Ovary (tissue), 10 donors: ENCODE measurements at places on chromosomes 1 and 21.

GRCh38 chr21:25977068-25977611 is 193.4 kb downstream of the APP start:
- DNase-seq, result no peak

- DNase-seq, result no peak
Observed at GRCh38 chr1:38203441-38203840, 156.8 kb upstream of the POU3F1 start.

GRCh38 chr1:65224681-65225091 is 76.7 kb downstream of the AK4 start:
- no peak for DNase-seq

DNA sequence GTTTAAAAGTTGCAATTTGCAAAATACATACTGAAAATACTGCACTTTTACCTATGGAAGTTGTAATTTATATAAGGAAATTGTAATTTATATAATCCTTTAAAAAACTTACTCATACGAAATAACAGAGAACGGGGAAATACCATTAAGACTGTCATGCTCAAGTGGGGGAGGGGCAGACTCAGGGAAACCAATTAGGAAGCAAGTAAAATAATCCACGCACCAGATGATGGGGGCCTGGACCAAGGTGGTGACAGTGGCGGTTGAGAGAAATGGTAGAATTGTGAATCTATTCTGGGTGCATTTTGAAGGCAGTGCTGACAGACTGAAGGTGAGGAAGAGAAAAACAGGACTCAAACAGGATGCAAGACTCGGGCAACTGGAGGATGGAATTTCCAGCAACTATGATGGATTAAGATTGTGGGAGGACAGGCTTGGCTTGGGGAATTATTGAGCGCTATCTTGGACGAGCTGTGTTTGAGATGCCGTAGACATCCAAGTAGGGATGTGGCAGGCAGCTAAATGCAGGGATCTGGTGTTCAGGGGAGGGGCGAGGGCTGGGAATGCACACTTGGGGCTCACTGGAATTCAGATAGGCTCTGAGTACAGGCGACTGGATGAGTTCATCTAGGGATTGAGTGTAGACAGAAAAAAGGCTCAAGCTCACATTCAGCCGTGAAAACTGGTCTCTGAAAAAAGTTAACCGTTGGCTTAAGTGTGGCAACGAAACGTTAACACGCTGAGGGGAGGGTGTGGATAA is 977 bp downstream of the LCA5L start:
- DNase-seq, result no peak

- no peak for DNase-seq
Observed at GRCh38 chr1:244335456-244335855, 116.3 kb downstream of the ADSS2 start.

- DNase-seq, result no peak
Observed at GRCh38 chr1:167542109-167543032, 11.2 kb downstream of the CREG1 start.

GRCh38 chr1:25111706-25112105 is 120.6 kb downstream of the SYF2 start:
- no peak for DNase-seq

- no peak for DNase-seq
Observed at GRCh38 chr21:39120876-39121599, 62.2 kb downstream of the PSMG1 start.

- no peak for DNase-seq
Observed at GRCh38 chr21:17066006-17066405, 446.8 kb upstream of the CXADR start.

GRCh38 chr1:56469640-56470371 is 109.6 kb downstream of the PLPP3 start:
- no peak for DNase-seq

DNA sequence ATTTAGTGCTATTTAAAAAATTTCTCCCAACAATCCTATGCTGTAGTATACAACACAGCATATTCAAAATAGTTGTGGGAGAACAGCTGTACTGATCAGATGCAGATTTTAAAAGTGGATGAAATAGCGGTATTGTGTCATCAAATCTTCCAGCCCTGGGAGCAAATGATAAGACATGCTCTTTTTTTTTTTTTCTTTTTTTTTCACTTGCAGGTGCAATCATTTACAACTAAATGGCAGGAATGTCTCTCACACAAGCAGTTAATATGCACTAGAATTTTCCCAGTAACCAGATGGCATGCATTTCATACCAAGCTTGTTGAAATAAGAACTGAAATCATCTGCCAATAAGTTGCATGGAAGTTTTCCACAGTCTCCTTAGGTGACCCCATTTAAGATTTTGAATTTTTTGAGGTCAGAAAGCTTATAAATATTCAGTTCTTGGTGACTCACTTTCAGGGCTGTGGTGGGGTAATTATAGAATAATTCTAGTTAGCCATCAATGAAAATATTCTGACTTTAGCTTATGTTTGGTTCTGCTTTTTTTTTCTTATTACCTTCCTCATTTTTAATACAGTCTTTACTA is 623.9 kb upstream of the NR5A2 start:
- no peak for DNase-seq

GRCh38 chr1:246733704-246734103 is 9.5 kb downstream of the SCCPDH start:
- no peak for DNase-seq

DNA sequence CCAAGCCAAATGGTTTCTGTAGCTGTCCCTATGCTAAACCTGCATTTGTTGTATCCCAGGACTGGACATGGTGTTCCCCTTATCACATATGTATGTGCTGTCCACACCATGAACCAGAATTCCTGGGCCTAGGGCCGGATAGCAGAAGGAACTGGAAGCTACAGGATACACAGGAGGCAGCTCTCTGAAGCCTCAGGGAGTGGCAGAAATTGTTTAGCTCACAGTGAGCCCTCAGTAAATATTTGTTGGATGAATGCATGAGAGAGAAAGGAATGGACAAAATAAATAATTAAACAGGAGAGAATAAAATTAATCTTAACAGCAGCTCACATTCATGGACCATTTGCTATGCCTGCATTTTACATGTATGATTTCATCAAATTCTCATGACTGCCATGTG is 2.1 kb downstream of the NIPAL3 start:
- DNase-seq, result no peak

GRCh38 chr1:116290085-116290705 is 82.8 kb upstream of the ATP1A1 start:
- DNase-seq, result no peak

DNA sequence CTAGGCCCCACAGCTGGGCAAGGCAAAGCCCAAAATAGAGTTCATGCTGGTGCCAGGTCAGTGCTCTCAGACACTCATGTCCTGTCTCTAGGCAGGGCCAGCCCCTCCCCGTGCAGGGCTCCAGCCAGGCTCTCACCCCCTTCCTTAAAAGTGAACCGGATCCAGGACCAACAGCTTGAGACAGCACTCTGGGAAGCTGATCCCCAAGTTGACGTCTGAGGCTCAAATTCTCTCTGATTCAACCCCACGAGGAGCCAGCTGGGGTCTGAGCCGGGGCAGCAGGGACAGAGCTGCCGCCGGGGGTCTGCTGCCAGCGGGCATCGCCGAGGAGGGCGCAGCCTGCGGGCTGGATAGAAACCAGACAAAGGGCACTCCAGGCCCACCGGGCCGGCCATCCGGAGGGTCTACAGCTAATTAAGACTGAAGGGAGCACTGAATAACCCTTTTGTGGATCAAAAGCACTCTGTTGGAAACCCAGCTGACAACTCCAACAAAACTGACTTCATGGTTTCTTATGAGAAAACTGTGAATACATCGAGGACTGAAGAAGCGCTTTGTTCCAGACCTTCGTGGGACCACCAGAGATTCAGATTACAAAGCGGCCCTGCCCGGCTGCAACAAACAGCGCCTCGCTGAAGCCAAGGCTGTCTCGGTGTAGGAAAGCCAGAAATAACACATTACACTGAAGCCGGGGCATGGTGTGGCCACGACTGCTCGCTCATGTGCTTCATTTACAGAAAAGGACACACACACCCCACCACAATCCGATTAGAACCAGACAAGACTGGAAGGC is 95.8 kb downstream of the PSMG1 start:
- no peak for DNase-seq

DNA sequence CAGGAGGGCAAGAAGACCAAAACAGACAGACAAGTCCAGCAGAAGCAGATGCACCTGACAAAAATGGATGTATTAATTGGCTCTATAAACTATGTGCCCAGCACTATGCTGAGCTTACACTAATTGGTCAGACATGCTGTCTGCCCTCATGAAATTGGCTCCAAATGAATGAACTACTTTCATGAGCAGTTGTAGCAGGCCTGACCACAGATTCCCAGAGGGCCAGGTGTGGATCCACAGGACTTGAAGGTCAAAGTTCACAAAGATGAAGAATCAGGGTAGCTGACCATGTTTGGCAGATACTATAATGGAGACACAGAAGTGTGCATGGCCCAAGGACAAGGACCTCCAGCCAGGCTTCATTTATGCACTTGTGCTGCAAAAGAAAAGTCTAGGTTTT is 14.5 kb downstream of the SLAMF7 start:
- no peak for DNase-seq

DNA sequence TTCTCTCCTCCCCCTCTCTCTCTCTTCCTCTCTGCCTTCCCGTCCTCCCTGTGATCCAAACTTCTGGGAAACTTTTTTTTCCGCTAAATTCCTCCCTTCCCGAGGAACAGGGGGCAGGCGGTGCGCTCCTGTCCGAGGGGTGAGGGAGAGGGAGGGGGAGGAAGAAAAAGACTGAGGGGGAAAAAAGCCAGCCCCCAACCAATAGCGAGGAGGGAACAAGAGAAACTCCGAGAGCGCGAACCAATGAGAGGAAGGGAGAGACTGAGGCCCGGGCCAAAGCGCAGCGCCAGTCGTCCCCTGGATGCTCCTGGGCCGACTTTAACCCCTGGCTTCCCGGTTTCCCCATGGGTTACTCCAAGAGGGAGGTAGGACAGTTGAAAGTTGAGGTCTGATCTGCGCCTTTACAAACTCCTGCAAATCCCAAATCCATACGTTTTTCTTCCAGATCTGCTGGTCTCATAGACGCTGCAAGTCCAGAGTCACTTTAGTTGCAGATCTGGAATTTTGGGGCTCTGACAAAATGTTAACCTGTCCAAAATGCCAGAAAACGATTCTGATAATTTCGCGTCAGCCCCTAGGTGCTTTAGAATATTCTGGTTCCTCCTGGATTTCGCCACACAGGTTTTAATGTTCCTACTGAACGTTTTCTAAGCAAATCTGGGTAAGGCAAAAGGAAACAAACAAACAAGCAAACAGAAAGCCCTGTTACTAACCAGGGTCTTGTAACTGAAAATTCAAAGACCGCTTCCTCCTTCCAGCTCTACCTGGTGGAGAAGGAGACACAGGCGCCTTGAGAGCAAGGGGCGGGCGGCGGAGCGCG is at the start of gene TBX15:
TBX15 (minus strand) TSS at position 158 of the 820 bp plus-strand sequence. CDS start 548 bp downstream, outside the sequence.
- DNase-seq, result no peak

GRCh38 chr1:235503403-235504121 is 690 bp downstream of the B3GALNT2 start:
- peak; percentile 57 for DNase-seq

DNA sequence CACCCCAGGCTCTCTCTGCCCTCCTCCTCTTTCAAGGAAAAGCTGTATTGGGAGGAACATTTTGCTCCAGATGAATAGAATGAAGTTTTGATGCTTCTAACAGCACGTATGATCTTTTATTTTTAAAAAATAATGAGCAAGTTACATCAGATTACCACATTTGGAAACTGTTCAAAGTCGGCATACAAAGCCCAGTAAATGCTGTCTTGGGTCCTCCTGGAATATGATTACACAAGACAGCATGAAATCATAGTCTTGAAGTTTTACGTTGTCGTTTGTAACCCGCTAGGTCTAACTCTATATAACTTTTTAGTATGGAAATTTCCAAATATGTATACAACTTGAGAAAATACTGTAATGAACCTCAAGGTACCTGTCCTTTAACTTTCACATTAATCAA is 385.6 kb downstream of the HLX start:
- no peak for DNase-seq

DNA sequence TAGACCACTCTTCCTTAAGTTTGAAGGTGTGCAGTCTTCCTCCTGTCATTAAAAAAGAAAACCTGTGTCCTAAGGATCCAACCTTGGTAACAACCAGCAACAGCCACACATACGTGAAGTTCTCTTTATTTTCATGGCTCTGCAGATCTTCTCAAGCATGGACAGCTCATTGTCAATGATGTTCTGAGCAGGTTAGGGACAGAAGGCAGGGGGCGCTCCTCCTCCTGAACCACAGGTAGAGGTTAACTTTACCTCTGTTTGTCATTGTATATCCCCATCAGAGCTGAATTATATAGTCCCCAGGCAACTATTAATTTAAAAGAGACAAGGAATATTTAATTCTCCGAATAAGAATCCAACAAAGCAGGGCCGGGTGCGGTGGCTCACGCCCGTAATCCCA is 52.5 kb upstream of the CR2 start:
- no peak for DNase-seq

DNA sequence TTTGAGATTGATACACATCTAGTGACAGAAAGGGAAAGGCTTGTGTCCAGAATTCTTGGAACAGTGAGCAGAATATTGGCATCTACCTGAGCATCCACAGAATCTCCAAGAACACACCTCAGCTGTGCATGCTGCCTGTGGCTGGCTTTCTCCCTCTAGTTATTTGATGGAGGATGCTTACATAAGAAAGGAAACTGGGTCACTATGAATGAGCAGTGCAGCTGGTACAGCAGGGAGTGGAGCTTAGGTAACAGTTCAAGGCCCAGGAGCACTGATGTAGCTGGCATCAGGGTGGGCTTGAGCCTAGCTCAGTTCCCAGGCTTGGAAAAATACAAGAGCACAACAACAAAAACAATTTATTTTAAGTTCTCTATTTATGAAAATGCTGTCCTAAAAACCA is 26.3 kb downstream of the RGS8 start:
- no peak for DNase-seq

DNA sequence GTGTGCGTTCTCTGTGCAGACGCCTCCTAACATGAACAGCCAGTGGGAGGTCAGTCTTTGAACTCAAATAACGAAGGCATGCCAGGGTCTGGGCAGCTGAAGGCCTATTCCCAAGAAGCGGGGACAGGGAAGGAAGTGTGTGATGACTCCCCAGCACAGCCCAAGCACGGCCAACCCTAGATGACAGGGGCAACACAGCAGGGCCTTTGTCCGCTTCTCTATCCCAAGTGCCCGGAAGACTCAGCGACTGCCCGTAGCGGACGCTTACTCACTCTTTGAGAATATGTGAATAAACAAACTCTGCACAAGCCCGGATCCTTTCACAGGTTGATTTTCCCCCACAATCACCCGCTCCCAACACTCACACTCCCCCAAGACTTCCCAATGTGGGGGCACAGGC is 11.2 kb downstream of the C1orf198 start:
- DNase-seq, result no peak

GRCh38 chr1:219833214-219833815 is 95.0 kb downstream of the SLC30A10 start:
- no peak for DNase-seq

DNA sequence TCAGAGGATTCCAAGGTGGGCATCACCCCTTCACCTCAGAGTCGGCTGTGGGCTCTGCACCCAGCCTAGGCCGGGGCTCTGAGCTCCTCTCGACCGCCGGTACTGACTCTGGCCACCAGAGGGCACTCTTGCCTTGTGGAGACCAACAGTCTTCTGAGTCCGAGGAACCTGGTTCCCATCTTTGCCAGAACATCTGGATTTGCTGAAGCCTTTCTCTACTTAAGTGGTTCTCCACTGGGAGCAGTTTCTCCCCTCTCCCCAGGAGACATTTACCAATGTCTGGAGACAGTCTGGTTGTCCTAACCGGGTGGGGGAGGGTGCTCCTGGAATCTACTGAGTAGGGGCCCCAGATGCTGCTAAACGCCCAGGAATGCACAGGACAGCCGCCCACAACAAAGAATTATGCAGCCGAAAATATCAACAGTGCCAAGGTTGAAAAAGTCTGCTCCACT is 9.4 kb downstream of the ETV3L start:
- DNase-seq, result peak; percentile 91
